ENCODE measurements at places on chromosomes 5 and 9. TPM values are rescaled to one million over a fixed set of nuclear protein-coding genes. Genes with fewer than 3 reads are reported as not detected.

- no peak for DNase-seq
Measured at GRCh38 chr5:62138607-62139006, 167.4 kb upstream of the KIF2A start.

MGAT1 gene
- total RNA-seq, result 50.1 TPM

GRCh38 chr5:163310997-163311396, 126.4 kb upstream of the CCNG1 start:
- DNase-seq, result no peak

GRCh38 chr9:72931437-72931836, 21.4 kb downstream of the ALDH1A1 start:
- no peak for DNase-seq

CDK5RAP2 gene
- total RNA-seq, result 42.2 TPM

- DNase-seq, result no peak
Measured at GRCh38 chr5:159864885-159865691, 51.2 kb upstream of the ADRA1B start.

DNA sequence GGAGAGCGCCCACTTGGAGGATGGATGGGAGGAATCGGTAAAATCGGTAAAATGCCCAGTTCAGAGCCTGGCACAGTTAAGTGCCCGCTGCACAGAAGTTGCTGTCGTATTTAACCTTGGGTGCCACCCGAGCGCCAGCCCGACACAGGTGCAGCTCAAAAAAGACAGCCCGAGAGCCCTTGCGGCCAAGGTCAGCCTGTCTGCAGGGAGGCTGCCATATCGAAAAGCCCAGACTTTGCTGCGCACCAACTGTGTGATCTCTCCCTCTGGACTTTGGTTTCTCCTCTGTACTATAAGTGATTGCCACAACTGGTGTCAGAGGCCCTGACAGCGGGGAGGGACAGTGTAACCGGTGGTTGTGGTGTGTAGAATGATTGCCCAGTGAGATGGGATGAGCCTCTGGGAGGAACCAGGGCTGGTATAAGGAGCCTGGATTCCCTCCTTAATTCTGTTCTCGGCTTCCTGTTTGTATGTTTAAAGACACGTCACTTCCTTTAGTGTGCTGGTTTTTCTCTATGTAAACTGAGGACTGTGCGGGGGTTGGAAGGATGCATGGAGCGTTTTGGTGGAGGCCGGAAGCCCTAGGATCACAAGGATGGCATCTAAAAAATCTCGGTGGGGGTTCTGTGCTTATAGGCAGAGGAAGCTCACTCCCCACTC, 792 bp downstream of the NTMT1 start:
- peak; percentile 77 for DNase-seq

- no peak for DNase-seq
Measured at GRCh38 chr9:75456698-75457097, 368.4 kb downstream of the OSTF1 start.

IL3 gene
- total RNA-seq, result not detected

DNA sequence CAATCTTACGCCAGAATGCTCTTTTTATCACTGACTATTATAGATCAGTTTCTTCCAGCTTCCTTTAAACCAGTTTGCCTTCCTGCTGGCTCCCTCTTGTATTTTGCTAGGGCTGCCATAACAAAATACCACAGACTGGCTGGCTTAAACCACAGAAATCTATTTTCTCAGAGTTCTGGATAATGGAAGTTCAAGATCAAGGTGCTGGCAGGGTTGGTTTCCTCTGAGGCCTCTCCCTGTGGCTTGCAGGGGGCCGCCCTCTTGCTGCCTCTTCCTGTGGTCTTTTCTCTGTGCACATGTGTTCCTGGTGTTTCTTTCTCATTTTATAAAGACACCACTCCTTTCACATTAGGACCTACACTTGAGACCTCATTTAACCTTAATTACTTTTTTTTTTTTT, 6.8 kb upstream of the FXN start:
- DNase-seq, result no peak

GRCh38 chr5:132115375-132115774, 41.8 kb downstream of the CSF2 start:
- no peak for DNase-seq

- DNase-seq, result no peak
Measured at GRCh38 chr5:178431782-178432165, 158.4 kb downstream of the COL23A1 start.

DNA sequence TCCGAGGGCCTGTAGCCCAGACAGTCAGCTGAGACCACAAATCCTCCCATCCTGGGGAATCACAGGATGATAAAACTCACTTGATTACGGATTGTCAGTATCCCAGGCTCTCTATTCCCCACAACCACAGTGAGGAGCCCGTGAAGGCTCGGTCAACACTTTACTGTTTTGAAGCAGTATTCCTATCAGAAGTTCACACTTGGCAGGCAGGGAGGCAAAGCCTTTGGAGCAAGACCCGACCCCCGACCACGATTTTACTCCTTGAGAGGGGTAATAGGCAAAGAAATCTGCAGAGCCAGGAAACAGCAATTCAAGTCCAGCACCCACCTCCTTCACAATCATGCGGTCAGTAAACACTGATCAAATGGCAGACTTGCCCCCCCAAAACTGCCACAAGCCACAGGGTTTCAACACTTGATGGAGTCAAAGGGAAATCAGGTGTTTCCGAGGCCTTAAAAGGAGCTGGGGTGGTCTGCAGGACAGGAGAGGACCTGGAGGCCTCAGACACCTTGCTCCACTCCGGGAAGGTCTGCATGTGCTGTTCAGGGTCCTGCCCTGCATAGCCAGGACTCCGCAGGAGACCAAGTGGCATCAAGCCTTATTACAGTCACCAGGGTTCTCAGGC, 25.2 kb downstream of the BICD2 start:
- DNase-seq, result no peak

CORO2A gene
- 19.8 TPM for total RNA-seq

PCDHA7 gene
- 0.53 TPM for total RNA-seq

- no peak for DNase-seq
Measured at GRCh38 chr5:73434461-73434860, 14.1 kb downstream of the FOXD1 start.

DNA sequence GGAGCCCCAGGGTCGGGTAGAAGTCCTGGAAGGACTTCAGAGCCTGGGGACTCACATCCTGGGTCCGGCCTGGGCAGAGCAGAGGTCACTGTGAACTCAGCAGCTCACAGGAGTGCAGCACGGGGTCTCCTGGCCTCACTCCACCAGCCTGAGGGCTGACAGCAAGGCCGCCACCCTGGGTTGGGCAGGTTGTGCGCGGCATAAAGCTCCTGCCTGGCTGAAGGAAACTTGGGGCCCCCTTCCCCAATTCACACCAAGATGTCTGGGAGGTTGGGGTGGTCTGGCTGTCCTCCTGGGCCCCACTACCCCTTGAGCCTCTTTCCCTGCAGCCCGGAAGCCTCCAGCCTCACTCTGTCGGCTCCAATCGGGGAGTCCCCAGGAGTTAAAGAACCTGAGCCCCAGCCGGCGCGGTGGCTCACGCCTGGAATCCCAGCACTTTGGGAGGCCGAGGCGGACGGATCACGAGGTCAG, 2.1 kb downstream of the LCN15 start:
- DNase-seq, result no peak

LSM11 gene
- total RNA-seq, result 7.2 TPM

ASB6 gene
- 8.2 TPM for total RNA-seq

DNA sequence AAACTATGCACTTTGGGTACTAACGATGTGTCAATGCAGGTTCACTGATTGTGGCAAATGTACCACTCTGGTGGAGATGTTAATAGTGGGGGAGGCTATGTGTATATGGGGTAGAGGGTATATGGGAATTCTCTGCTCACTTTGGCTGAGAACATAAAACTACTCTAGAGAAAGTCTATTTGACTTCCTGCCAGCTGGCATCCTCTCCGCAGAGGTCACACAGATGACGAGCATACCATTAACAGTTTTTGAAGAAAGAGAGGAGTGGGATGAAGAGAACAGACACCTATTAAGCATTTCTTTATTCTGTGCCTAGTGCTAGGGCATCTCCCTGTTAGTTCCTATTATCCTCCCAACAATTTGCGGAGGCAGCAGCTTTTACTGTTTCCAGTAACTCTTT, 58.4 kb upstream of the TRIM32 start:
- no peak for DNase-seq

LHX3 gene
- not detected for total RNA-seq

PLAA gene
- total RNA-seq, result 22.9 TPM

GRCh38 chr5:96901384-96901783, 25.1 kb downstream of the ERAP2 start:
- DNase-seq, result peak; percentile 20

MAN1B1 gene
- total RNA-seq, result 48.9 TPM

DNA sequence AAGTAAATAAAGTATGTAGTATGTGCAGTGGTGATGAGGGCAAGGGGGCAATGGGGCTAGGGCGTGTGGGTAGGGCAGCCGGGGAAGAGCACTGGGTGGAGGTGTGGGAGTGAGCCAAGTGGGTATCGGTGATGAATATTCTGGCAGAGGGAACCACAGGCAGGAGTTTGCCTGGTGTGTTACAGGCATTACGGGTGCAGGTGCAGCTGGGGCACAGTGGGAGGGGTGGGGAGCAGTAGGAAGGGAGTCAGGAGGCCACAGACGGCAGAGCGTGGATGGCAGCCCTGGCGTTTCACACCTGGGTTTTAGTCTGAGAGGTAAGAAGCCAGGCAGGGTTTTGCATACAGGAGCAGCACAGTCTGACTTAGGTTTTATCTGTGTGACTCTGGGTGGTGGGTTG, 35.4 kb downstream of the SFXN1 start:
- no peak for DNase-seq

- DNase-seq, result no peak
Measured at GRCh38 chr5:126182971-126183695, 240.1 kb upstream of the GRAMD2B start.

- no peak for DNase-seq
Measured at GRCh38 chr5:95895771-95896170, 65.9 kb downstream of the ELL2 start.

- DNase-seq, result no peak
Measured at GRCh38 chr9:129665814-129666520, 520 bp downstream of the PRRX2 start.

DNA sequence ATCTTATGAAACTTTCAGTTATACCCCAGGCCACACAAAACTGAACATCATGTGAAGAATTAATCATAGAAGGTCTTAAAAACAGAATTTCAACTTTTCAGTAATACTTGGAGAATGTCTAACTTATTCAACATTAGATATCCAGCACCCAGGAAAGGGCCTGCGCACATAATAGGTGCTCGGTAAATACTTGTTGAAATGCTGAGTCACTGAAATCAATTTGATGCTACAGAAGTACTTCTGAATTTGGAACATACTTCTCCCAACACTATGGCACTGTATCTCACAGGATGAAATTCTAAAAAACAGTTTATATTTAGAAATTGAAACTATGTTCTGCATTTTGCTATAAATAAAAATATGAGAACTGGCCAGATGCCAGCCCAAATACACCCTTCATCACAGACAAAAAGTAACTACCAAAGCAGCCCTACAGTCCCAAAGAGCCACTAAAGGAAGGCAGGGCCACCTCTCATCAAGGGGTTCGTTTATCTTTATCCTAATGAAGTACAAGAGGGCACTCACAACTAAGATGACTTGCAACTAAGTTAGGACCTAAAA, 26.5 kb downstream of the MRPS27 start:
- DNase-seq, result no peak

- no peak for DNase-seq
Measured at GRCh38 chr9:116437411-116438370, 249.4 kb upstream of the TRIM32 start.

CMYA5 gene
- 0.13 TPM for total RNA-seq

DNA sequence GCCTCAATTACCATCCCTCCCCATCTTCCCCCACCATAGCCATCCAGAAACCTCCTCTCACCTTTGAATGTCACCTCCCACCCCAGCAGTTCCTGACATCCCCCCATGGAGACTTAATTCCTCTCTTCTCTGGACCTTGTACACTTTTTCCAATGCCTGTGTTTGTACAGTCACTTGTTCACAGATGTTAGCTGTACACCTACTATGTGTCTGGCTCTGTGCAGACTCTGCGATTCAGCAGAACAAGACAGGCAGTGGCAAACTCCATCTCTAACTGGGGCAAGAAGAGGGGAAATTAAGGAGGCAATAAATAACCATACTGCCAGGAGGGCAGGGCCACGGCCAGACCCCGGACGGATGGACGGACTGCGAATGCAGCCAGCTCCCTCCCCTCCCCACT, 29.8 kb upstream of the CRB2 start:
- DNase-seq, result no peak

DNA sequence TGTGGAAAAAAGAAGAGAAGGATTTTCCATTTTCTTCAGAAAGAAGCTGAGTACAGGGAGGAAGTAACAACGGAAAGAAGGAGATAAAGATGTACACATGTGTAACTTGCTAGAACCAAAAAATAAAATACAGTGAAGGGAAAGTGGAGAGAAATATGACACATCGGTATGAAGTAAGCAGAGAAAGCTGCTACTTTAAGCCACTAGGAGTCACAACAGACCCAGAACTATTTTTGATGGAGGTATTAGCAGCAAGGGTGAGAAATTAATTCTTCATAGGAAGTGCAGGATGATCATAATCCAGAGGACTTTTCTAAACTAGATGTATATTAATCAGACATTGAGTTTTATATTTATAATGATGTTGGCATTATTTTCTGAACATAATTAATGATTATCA, 88.5 kb downstream of the FAM174A start:
- no peak for DNase-seq

DNA sequence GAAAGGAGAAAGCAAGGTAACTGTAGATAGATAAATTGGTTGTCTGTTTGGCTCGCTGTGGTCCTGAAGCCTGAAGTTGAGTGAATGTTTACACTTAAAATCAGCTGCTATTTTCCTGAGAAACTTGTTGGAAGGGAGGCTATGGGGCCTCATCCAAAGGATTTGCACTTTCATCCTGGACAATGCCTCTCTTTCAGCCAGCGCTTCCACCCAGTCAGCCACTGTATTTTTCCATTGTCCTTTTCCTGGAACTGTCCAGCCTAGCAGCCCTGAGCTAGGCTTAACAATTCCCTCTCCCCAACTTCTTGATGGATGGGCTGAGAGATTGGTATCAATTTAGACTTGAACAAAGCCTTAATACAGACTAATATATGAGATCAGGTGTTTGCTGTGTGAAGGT, 429.2 kb downstream of the DMAC1 start:
- DNase-seq, result peak; percentile 25

- DNase-seq, result no peak
Measured at GRCh38 chr5:141672841-141673813, 8.9 kb downstream of the ARAP3 start.

ADAMTSL1 gene
- total RNA-seq, result not detected

SLC46A2 gene
- total RNA-seq, result not detected
